Activated CD8-positive, alpha-beta memory T cell treated with anti-CD3 and anti-CD28 coated beads for 1 hour (primary cell): ENCODE measurements at places on chromosomes 4 and X.

GRCh38 chrX:101025126-101025525, 26.8 kb downstream of the TRMT2B start:
- DNase-seq = no peak

GRCh38 chrX:9249051-9249846, 215.3 kb upstream of the FAM9B start:
- DNase-seq = no peak

DNA sequence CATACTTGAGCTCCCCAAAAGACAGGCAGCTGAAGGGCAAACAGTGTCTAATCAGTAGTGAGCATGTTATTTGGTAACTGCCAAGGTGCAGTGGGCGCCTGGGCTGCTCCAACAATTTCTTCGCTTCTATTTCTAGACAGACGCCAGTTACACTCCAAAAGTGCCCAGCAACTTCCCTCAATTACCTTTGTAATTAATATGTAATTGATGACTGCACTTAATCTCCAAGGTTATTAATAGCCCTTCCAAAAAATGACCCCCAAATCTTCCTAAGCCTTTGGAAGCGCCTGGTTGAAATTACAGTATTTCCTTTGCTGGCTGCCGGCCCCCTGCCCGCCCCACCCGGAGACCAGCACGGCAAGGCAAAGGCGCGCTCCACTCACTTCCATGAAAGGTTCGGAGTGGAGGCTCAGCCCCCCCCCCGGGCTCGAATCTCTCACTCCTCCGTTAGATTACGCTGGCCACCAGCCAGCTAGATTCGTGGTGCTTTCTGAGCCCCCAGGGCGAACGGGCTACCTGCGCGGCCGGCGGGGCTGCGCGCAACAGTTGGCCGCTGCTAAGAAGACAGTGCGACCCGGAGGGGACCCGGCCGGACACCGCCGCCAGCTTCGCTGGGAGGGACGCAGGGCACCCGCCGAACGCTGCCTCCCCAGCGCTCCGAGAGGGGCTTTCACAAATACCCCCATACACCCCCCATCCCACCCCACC, 1.9 kb downstream of the GPC4 start:
- no peak for DNase-seq

DNA sequence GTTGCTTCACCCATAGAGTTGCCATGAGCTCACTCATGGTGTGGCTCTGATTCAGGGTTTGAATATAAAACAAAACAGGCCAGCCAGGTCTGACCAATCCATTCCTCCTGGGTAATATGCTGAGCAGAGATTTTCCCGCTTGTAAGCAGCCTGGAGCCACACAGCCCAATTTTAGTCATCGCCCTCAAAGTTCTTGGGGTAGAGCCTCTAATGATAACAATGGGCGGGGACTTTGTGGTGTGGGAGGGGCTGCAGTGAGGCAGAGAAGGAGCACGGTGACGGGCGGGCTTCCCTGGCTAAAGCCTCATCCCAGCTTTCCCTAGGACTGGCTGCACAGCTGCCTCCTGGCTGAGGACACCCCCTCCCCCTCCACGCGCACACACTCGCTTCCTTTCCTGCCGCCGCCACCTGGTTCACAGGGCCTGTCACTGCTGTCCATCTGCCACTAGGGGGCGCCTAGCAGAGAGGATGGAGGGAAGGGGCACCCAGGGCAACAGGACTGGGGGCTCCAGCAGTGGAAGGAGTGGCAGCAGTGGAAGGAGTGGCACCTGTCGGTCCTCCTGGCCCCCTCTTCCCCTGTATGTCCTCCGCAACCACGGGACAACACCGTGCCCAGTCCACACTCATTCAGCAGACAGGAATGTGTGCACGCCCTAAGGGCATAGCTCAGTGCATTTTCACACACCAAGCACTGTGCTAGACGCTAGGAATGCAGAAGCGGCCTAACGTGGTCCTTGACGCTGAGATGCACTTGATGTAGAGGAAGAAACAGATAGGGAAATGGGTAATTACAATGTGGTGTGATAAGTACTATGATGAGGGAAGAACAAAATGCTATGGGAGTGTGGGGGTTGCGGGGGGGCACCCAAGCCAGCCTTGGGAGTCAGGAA, 26.8 kb downstream of the PRPS1 start:
- peak; percentile 49 for DNase-seq

DNA sequence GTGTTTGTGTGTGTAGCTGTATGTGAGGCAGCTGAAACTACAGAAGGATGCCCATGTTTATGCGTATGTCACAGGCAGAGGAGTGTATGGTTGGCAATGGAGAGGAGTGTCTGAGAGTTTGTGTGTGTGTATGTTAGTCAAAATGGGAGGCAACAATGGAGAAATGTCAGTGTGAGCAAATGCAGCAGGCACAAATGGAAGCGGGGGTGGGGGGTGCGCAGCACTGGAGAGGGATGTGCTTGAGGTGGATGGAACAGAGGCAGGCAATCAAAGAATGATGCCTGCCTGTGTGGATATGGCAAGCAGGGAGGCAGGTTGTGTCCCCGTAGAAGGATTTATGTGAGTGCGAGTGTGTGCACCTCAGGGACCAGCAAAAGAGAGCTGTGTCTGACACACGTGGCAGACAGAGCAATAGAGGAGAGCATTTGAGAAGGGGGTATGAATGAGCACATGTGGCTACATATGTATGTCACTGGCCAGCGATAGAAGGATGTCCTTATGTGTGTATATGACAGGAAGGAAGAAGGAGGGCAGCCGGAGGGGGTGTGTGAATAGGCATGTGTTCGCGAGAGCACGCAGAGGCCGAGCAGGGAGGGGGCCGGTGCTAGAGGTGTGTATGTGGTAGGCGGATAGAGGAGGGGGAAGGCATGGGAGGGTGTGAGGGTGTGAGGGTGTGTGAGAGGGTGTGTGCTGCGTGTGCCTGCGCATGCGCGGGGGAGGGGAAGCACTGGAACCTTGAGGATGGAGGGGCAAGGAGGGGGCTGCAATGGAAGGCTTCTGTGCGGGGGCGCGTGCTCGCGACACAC, 1.1 kb downstream of the PJA1 start:
- peak; percentile 13 for DNase-seq

DNA sequence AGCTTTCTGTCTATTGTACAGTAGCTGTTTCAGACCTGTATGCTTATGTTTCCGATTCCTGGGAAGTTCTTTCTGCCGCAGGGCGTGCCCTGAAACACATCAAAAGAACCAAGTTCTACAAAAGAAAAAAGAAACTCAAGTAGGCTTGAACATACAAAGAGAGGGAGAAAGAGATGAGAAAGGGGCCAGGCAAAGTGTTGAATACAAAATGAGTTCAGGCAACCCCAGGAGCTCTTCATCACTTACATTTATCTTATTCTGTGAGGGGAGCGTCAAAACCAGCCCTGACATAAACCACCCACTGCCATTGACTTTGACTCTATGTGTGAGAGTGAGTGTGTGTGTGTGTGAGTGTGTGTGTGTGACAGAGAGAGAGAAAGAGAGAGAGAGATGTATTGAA, 26.5 kb upstream of the ATOH1 start:
- no peak for DNase-seq

GRCh38 chr4:8394806-8395205, 45.7 kb downstream of the ACOX3 start:
- DNase-seq = no peak

GRCh38 chr4:171875291-171875690, 62.1 kb downstream of the GALNTL6 start:
- no peak for DNase-seq

GRCh38 chrX:149849787-149850186, 31.2 kb upstream of the MAGEA8 start:
- DNase-seq = no peak

- DNase-seq = no peak
Measured at GRCh38 chr4:12979797-12980196, 504.3 kb downstream of the RAB28 start.

DNA sequence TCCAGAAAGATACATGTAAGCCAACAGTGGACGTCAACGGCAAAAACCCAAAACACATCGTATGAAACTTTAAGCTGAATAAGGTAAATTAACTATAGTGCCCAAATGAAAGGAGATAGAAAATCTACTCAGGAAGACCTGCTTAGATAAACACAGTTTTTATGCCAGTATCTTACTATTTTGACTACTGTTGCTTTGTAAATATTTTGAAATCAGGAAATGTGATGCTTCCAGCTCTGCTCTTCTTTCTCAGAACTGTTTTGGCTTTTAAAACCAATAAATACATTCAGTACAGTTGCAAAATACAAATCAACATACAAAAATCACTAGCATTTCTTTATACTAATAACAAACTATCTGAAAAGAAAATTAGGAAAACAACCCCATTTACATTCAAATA, 83.8 kb downstream of the SMARCA5 start:
- DNase-seq = no peak

GRCh38 chr4:58766763-58767162, 1656.6 kb upstream of the IGFBP7 start:
- DNase-seq = no peak

DNA sequence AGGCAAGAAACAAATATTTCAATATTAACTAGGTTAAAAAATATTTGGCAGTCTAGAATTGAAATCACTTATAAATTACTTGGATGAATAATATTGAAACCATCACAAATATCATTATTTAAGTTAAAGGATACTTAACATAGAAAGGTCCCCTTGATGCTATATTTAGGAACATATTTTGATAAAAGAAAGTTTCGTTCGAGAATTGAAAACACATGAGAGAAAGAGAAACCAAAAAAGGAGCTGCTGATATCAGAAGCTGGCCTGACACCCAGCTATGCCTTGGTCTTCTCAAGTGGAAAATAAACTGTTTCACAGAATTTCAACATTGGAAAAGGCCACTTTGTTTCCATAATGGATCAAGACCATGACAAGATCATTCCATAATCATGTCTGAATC, 762.4 kb downstream of the DMD start:
- no peak for DNase-seq

- no peak for DNase-seq
Measured at GRCh38 chrX:138923805-138924204, 212.3 kb upstream of the FGF13 start.

GRCh38 chr4:13704035-13704434, 76.5 kb upstream of the BOD1L1 start:
- no peak for DNase-seq

- DNase-seq = no peak
Measured at GRCh38 chrX:115226929-115227328, 7.0 kb downstream of the LRCH2 start.

GRCh38 chrX:150651906-150652305, 41.3 kb upstream of the MTMR1 start:
- DNase-seq = no peak

DNA sequence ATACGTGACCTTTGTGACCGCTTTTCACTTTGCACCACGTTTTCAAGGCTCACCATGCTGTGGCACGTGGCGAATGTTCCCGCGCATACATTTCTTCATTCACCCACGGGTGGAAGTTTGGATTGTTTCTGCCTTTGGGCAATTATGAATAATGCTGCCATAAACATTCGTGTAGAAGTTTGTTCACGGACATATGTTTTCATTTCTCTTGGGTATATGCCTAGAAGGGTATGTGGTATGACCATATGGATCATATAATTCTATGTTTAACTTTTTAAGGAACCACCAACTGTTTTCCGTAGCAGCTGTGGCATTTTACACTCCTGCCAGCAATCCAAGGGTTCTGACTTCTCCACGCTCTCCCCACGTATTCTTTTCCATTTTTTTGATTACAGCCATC, 60.9 kb upstream of the MXD4 start:
- no peak for DNase-seq

GRCh38 chrX:53265771-53266574, 15.4 kb downstream of the IQSEC2 start:
- DNase-seq = no peak

DNA sequence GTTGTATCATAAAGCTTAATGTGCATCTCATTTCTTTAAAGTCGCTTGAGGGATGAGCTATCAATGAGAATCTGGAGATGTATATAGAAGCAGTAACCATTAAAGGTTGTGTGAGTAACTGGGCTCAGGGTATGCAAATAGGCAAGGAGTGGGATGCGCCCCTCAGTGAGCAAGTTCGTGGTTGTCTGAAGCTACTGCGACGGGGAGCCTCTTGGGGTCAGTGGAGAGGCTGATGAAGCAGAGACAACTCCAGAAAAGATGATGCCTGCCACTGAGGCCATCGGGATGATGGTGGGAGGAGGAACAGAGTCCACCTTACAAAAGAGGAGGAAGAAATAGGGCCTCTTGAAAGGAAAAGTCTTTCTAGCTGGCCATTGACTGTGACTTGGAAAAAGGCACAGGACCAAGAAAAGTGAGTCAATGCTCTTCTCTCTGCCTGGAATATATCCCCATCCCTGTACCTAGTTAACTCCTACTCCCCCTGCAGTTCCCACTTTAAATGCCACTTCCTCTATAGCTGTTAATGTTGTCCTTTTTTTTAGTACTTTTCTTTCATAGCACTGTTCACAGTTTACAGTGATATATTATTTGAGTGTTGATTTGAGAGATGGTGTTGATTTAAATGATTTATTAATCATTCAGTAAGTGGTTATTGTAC, 51.4 kb upstream of the LSM6 start:
- no peak for DNase-seq

- DNase-seq = no peak
Measured at GRCh38 chr4:144750348-144750747, 104.4 kb downstream of the HHIP start.

- DNase-seq = no peak
Measured at GRCh38 chr4:114481856-114482255, 116.8 kb upstream of the UGT8 start.

DNA sequence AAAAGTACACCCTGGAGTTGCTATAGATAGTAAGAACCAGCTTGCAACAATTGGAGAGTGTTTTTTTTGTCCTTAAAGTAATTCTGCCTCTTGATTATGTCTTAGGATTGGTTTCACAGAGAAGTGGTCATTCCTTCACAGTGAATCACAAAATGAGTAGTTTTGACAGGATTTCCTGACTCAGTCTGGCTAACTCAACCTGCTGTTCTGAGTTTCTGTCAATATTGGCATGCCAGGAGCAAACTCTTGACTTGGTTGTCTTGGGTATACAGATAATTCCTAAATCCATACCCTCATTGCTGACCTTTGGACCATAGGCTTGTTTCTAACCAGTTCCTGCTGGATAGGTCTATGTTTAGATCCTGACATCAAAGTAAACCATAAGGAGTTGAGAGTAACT, 9.4 kb downstream of the FHIP1A start:
- DNase-seq = no peak

GRCh38 chrX:153831429-153832150, 1.2 kb upstream of the PDZD4 start:
- DNase-seq = no peak

GRCh38 chr4:122873821-122874593, 47.4 kb downstream of the FGF2 start:
- DNase-seq = no peak

DNA sequence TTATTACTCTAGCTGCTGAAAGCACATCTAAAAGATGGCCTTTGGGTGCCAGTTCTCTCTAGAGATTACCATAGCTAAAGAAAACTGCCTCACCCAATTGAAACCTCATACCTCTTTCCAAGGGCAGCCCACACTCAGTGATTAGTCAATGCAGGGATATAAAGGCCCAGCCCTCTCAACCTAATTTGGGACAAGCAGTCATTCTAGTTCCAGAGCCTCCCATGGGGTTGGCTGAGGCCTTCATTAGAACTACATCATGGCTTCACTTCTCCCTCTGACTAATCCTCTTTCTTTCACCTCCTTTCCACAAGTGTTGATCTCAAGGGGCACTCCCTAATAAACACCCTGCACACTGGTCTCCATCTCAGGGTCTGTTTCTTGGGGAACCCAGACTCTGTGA, 38.5 kb upstream of the C1GALT1C1 start:
- no peak for DNase-seq
